ENCODE measurements at places on chromosomes 7 and 10.
A peak's percentile ranks its signal among the peaks of the same experiment; 100 is the strongest.

- peak; percentile 96 for DNase-seq
These were observed 197.4 kb downstream of the RNLS start for GRCh38 chr10:88385601-88386203.

DNA sequence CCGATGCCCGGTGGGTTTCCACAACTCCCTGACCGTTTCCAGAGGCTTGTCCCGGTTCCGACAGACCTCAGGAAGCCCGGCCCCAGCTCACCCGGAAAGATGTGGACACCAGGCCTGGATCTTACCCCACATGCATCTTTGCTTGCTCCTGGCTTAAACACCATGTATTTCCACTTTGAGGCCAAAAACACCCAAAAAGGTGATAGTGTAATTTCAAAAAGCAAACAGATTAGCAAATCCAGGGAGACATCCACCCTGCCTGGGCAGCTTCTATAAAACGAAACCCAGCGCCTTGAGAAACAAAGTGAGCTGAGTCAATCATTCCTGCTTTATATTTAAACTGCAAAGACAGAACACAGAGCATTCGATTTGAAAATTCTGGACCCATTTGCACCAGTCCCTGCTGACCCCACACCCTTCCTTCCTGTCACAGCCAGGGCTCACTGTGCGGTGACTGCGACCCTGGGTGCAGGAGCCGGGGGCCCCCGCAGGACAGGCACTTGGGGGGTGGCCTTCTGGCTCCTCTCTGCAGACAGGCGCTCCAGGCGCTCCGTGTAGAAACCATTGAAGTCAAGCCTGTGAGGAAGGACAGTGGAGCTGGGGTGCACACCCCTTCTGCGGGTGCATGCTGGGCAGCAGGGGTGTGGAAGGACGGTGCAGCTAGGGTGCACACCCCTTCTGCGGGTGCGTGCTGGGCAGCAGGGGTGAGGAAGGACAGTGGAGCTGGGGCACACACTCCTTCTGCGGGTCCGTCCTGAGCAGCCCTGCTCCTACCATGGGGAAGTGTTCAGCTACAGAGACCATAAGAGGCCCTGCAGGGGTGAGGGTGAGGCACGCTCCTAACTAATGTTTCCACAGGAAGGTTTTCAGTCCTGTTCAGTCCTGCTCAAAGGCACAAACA, 2.9 kb upstream of the ADAM8 start:
- no peak for DNase-seq

DNA sequence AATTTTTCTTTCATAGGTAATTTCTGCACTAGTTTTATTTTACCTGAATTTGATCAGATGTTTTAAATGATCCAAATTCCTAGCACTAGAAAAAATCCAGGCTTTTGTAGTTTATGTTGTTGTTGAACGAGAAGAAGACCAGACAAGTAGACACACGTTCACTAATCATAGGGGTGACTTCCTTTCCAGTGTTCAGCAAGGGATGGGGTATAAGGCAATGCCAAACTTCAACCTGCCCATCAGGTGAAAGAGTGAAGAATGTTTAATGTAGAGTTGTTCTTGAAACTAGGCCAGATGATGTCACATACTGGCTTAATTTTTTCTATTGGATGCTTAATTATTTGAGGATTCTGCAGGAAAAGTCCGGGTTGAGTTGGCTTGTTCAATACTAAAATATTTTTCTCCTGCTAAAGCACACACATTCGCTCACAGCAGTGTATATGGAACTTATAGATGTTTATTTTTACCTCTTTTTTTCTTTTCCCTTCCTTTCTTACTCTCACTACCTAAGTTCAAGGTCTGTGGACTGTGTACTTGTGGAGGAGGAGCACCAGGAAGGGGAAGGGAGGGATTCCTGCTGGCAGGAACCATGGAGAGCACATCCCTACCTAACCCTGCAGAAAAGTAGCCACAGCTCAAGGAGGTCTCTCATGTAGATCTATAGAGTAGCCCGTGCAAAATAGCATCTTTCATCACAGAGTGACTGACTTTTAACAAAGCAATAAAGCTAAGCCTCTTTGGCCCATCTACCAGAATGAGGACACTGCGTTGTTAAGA, 23.1 kb upstream of the AKR1E2 start:
- no peak for DNase-seq

DNA sequence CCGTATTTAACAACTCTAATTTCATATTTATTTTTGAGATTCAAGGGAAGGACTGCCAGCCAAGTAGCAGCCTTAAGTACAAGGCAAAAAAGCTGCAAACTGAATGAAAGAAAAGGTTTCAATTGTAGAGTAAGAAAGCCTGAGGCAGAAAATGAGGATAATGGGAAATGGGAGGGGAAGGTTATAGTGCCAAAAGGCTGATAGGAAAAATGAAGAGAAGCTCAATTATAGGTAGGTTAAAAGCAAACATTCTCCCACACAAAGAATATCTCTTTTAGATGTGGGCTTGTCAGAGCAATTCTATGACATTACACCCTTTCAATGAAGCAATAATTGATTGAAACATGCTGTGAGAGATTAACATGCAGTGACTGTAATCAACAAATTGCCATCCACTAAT, 175.3 kb downstream of the RAPGEF5 start:
- DNase-seq = no peak

GRCh38 chr7:6258440-6259182, 13.8 kb downstream of the CYTH3 start:
- no peak for DNase-seq

GRCh38 chr7:151687523-151688235, 168.0 kb upstream of the RHEB start:
- DNase-seq = peak; percentile 44

- no peak for DNase-seq
These were observed 141.2 kb upstream of the ZNF716 start for GRCh38 chr7:57308631-57309408.

DNA sequence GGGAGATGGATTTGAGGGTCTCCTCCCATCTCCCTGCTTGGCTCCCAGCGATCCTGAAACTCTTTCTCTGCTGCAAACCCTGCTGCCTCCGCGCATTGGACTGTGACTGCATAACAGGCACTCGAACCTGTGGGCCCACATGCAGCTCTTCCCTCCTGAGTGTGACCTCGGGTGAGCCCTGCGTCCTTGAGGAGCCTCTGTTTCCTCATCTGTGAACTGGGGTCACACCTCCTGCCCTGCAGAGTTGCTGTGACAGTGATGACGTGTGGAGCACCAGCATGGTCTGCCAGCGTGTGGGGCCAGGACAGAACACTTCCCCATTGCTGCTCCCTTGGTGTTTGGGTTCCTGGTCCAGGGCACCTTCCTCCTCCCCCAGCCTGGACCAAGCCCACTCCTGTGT, 46.9 kb upstream of the PSMG3 start:
- DNase-seq = no peak

- no peak for DNase-seq
These were observed 1381.5 kb upstream of the CELF2 start for GRCh38 chr10:9636216-9636615.

DNA sequence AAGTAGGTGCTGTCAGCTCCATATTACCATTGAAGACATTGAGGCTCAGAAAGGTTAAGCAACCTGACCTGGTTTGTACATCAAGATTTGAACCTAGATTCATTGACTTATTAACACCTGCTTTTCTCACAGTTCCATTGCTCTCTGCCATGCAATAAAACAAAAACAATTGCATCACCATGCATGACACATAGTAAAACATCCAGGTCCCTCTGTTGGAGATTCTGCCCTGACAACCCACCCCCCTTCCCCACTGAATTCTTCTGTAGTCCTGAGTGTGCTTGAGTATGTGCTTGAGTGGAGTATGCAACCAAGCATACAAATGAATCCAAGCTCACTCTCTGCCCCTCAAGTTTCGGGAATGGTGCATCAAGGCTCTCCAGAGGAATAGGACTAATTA, 6.0 kb upstream of the LMBR1 start:
- no peak for DNase-seq

DNA sequence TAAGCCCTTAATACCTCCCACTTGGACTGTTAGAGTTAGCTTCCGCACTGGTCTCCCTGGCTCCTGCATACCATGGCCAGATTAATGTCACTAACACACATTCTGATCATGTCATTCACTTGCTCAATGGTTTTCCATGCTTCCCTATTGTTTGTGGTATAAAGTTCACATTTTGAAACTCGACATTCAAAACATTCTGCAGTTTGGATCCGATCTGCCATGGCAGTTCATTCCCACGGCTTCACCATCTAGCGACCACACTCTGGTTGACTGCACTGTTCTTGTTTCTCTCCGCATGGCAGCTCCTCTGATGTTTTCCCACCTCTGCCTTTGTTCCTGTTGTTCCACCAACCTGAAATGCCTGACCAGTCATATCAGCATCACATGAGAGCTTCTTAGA, 87.4 kb upstream of the WAC start:
- no peak for DNase-seq

- DNase-seq = peak; percentile 42
These were observed 54.6 kb downstream of the EEPD1 start for GRCh38 chr7:36207451-36208291.

DNA sequence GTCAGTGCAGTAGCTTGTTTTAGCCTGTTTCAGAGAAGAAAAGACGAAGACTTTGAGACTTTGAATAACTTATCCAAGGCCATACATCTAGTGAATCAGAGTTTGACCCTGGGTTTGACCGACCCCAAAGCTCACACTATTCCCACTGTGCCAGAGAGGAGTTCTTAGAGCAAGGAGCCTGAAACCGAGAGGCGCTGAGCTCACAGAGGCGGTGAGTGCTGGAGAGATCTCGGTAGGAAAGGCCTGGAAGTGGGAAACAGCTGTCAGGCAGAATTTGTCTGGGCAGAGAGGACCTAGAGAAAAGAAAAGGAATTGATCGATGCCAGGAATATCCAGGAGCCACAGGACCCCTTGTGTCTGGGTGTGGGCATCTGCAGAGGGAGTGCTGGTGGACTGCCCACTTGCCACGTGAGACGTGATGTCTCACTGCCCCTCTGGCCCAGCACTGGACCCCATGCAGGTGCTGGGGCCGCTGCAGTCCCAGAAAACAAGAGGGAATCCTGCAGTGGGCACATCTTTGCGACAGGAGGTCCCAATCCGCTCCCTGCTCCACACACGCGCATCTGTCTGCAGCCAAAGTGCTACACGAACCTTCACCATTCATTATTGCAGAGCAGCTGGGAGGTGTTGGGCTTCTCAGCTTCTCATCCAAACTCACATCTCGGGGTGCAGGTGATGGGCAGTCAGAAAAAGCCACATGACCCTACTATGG, 6.2 kb downstream of the CALML3 start:
- peak; percentile 10 for DNase-seq

- DNase-seq = no peak
These were observed 7.6 kb upstream of the CD36 start for GRCh38 chr7:80630608-80631405.
